Activated CD4-positive, alpha-beta memory T cell treated with anti-CD3 and anti-CD28 coated beads, Interleukin-2, amount 10 ng/mL, durations not matched to agents 7 days and 5 days (primary cell): ENCODE measurements at places on chromosomes 2 and 18. TPM values are rescaled to one million over a fixed set of nuclear protein-coding genes. Genes with fewer than 3 reads are reported as not detected.

DNA sequence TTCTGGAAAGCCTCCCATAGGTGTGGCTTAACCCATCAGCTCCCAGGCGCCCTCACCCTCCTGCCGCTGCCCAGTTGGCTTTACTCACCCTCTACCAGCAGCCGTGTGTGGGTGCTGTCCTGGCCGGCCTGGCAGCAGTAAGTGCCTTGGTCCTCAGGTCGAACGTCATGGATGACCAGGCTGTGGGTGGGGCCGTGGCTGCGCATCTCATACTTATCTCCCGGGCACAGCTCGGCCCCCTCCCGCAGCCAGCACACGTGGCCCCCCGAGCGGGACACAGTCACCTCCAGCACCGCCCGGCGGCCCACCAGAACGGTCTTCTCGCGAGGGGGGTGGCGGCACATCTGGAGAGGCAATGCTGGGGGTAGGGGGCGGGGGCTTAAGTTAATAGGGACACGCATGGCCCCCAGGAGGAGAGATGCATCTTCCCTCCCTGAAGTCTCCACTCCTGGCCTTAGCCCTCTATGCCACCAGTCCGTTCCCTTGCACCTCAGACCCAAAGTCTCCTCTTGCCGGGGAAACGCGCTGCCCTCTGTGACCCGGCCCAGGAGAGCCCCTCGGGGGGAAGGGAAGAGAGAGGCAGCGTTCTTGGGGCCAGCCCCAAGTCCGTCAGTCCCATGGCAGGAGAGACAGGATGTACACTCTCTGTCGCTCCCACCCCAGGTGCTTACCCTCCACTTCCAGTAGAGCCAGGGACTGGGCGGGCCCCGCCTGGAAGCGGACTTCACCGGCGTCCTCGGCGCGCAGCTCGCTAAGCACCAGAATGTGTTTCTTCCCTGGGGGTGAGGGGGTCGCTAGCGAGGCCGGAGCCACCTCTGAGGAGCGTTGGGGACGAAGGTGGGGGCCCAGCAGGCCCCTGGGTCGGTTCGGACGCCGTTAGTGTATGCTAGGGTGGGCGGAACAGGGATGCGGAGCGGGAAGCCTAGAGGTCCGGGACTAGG, 7.9 kb downstream of the TMEM198 start:
- DNase-seq = no peak

DNA sequence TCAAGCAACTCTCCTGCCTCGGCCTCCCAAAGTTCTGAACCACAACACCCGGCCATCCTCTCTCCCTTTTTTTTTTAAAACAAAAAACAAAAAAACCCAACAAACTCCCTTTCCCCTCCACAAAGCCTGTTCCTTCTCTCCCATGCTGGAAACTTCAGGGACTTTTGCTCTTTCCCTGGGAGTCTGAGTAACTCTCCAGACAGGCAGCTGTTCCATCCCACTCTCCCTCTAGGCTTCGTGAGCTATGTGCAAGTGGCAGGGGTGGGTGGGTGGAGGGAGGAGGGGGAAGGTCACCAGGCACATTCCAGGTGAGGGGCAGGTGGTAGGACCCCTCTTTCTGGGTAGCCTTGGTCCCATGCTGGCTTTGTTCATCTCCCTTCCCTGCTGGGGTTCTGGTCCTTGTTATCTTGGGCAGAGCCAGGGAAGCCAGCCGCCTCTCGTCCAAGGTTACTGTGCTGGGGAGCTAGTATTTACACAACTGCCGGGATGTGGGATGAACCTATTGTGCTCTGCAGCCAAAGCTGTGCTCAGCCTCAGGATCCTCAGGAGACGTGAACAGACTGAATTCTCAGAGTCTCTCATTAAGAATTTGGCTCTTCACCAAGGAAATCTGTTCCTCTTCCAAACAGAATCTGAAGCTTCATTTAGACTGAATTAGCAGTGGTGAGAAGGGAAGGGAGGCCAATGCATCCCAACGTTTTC, 106.9 kb downstream of the LIPG start:
- DNase-seq = no peak

DNA sequence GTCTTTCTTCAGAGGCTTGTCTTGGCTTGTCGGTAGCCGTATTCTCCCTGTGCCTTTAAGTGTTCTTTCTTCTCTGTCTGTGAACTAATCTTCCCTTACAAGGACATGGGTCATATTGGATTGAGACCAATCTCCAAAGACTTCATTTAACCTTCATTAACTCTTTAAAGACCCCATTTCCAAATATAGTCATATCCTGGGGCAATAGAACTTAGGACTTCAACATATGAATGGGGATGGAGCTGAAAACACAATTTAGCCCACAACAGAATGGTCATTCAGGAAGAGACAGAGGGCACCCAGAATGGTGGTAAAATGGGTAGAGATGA, 82.1 kb upstream of the TANK start:
- no peak for DNase-seq

DNA sequence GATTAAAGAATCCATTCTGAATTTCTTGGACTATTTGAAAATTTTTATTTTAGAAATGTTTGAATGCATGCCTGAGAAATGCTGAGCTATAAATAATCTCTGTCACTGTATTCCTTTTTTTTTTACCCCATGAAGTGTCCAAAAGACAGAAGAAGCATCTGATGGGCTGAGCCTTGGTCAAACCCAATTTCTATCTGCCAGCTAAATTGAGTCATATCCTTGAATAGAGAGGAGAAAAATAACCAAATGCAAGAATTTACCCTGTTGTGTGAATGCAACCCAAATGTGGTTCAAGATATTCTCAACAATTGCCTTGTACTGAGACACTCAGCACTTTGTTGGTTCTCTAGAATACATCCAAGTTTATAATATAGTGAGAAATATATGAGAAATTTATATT, 223.5 kb downstream of the UBE2E3 start:
- no peak for DNase-seq

DNA sequence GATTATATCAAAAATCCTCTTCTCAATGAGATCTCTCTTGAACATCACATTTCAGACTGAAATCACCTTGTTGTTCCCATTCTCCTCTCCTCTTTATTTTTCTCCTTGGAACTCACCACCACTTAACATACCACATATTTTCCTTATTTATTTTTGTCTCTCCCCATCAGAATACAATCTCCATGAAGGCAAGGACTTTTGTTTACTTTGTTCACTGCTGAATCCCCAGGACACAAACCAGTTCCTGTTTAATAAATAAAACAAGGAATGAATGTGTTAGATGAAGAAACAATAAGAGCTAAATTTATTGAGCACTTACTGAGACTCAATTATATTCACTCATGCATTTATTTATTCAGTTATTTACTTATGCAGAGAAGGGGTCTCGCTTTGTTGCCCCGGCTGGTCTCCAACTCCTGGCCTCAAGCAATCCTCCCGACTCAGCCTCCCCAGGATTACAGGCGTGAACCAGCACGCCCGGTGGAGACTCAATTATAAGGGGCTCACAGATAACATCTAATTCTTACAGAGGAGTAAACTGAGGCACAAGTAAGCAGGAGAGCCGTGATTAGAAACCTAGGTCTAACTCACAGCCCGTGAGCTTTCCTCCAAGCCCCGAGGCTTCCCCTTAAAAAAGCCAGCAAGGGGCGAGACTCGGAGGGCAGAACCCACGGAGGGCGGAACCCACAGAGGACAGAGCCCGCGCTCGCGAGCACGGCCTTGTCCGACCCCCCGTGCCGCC, 616 bp upstream of the TAF1B start:
- no peak for DNase-seq

- no peak for DNase-seq
Measured at GRCh38 chr2:239283288-239283945, 117.4 kb downstream of the HDAC4 start.

- DNase-seq = no peak
Measured at GRCh38 chr2:134362152-134362668, 108.3 kb downstream of the MGAT5 start.

HOXD4 gene
- total RNA-seq = not detected

CRACDL gene
- total RNA-seq = 0.20 TPM
